HTR-8/SVneo (cell line): ENCODE measurements at places on chromosomes 2 and 18.

GRCh38 chr2:12163866-12164265 lies 417.4 kb downstream of the LPIN1 start:
- no peak for DNase-seq

- DNase-seq: no peak
These were observed 238.6 kb upstream of the SLC8A1 start for GRCh38 chr2:40690525-40690924.

GRCh38 chr2:38390947-38391346 lies 13.9 kb upstream of the ATL2 start:
- DNase-seq: no peak

DNA sequence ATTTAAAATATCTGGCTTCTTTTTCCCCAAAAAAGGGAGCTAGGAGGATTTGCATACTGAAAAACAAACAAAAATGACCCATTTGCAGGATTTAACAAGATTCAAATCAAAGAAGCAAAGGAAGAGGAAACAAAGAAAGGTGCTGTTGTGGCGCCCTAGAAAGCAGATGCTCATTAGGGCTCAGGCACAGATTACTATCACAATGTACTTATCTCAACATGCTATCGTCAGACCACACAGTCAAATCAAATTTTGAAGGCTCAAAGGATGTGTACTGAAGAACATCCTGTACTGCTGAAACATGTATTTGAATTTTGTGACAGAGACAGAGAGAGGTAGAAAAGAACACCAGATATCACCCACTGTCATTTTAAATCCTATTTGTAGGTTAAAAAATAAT lies 10.9 kb downstream of the RBMS1 start:
- no peak for DNase-seq

DNA sequence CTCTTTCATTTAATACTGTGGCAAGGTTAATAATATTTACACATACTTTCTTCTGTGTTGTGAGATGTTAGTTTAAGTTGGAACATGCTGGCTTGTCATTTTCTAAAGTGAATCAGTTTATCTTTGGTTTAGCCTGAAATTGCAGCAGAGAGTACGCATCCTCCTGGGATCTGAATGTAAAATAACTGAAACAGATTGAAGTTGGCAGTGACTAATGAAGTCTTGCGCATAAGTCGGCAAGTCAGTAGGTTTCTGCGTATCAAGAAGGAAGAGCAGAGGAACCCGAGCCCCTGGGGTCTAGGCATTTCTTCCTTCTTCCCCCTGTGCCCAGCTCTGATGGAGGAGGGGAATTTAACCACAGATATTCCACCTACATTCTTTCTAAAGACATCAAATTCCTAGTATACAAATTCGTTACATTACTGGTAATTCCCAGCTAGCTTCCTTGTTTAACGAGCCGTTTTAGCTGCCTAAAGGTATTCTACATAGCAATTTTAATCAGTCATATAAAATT lies 392.1 kb upstream of the RAB12 start:
- DNase-seq: no peak

DNA sequence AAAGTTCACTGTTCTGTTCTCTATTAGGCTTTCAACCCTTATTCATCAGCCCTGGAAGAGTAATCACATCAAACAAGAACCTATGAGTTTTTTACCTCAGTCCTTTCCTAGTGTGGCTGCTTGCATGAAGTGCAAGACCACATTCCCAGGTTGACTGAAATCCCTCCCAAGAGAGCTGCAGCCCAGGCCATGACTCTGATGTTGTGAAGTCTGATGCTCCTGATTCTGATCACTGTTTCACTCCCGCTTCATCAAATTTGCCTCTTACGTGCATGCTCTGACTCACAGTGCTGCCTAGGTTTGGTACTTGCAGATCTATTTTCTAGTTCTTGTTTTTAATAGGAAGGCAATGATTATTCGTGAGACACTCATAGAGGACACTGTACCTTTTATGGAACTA lies 58.2 kb upstream of the DSEL start:
- DNase-seq: no peak

- DNase-seq: no peak
These were observed 137.6 kb downstream of the UPP2 start for GRCh38 chr2:158239271-158239670.

- DNase-seq: no peak
These were observed 3.5 kb upstream of the NAGK start for GRCh38 chr2:71064754-71065621.

DNA sequence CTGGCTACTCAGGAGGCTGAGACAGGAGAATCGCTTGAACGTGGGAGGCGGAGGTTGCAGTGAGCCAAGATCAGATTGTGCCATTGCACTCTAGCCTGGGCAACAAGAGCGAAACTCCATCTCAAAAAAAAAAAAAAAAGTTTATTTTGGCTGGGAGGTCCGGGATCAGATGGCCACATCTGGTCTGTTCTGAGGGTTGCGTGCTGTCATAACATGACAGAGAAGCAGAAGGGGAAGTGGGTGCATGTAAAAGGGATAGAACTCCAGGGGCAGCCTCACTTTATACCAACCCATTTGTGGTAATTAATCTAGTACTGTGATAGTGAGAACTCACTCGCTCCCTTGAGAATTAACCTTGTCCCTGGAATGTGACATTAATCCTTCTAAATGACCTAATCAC lies 101.2 kb downstream of the PTPN4 start:
- DNase-seq: no peak

DNA sequence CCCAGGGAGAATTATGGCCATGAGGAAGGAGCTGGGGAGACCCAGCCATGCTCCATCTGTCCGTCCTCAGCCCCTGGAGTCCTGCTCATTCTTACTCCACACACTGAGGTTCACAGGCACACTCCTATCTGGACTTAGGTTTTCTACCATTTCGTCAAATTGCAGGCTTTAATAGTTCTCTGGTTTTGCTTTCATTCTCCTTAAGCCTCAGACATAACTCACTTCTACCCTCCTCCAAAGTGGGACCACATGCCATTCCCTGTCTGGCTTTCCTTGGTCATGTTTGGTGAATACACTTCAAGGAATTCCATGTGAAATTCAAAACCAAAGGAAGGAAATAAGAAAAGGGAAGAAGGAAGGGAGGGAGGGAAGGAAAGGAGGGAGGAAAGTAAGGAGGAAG lies 115.7 kb downstream of the CMPK2 start:
- DNase-seq: no peak

GRCh38 chr2:84417453-84418145 lies 41.5 kb downstream of the SUCLG1 start:
- no peak for DNase-seq

- DNase-seq: peak; percentile 29
These were observed 807 bp upstream of the CREB1 start for GRCh38 chr2:207528980-207529329.

GRCh38 chr2:64943387-64944150 lies 45.6 kb upstream of the SLC1A4 start:
- DNase-seq: no peak

DNA sequence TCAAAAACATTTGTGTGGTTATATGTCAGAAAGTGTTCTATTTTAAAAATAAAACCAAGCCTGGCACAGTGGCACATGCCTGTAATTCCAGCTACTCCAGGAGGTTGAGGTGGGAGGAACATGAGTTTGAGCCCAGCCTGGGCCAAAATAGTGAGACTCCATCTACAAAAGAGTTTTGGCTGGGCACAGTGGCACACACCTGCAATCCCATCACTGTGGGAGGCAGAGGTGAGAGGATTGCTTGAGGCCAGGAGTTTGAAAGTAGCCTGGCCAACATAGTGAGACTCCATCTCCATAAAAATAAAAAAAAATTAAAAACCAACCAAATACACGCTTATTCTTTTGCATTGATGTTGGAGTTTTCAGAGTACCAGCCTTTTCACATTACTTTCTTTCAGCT lies 9.6 kb downstream of the ANKRD12 start:
- no peak for DNase-seq

DNA sequence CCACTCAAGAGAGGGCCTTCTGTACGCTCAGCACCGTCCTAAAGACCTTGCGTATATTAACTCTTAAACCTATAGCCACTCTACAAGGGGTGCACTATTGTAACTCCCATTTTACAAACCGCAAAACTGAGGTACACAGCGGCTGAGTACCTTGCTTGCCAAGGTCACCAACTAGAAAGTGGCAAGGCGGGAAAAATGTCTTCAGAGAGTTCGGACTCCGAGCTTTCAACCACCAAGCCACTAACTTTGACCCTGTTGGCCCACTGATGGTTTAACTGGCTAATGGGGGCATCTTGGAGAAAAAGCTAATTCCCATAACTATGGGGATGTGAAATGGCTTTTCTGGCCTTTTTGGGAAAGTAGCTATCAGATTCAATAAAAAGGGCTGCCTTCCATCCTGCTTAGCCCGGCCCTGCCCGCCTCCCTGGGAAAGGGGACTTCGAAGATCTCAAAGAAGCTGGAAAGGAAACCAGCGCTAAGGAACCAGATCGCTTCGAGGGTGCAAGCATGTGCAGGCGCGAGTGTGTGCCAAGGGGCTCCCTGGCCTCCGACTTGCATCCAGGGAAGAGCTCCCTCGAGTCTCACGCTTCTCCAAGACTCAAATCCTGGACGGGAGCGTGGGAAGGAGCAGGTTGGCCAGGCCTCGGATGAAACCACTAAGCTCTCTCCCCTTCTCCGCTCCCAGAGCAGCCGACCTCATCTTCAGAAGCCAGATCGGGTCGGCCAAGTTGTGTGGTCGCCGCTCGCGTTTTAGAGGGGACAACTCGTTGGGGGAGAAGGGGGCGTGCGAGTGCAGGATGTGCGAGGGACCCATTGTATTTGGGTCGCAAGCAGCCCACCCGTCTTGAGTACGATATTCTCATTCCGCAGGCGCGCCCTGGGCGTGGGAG lies 2.2 kb upstream of the SP5 start:
- DNase-seq: no peak

DNA sequence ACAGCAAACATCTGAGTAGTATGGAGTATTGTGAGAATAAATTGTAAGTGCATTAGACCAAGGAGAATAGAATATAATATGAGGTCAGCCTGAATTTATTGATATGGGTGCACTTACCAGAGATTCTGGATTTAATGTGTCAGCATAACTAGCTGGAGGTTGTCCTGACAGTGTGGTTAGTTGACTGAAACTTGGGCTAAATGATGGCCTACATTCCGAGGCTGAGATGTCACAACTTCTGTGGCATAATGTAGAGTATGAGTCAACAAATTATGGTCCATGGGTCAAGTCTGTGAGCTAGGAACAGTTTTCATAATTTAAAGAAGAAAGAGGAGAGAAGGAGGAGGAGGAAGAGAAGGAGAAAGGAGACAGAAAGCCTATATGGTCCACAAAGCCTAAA lies 127.6 kb downstream of the QPCT start:
- DNase-seq: no peak

GRCh38 chr18:11955239-11956029 lies 25.9 kb upstream of the IMPA2 start:
- no peak for DNase-seq

- no peak for DNase-seq
These were observed 3.5 kb upstream of the ARHGAP15 start for GRCh38 chr2:143125717-143126116.

DNA sequence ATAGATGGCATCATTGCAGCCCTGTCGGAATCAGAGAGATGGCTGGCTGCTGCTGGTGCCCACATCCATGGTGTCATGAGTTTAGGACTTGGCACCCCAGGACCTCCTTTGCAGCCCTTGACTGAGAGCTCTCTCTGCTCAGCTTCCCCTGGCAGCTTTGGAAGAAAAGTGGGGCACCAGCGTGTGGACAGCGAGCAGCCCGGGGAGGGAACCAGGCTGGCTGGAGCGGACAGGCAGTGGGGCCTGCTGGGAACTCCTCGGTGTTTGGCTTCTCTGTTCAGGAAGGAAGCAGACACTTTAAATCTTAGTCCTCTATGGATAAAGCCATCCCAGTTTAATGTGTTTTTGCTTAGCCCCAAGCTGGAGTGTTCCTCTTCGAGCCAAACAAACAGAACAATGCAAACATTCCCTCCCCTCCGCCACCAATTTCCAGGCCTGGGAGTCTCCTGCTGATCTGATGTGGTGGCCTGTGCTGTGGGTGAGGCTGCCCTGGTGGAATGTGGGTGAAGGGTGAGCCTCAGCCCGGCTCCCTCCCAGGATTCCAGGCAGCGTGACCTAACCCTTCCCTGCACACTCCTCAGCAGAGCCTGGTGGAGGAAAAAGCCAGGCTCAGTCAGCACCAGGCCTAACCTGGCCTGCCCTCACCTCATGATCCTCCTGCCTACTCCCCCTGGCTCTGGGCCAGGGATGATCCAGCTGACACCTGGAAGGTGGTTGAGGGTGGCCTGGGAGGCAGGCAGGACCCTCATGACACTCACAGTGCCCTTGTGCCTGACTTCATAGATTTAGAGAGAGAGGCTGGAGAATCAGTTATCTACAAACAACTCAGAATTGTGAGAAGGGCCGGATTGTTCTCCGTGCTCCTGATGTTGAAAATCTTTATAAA lies 21.6 kb upstream of the ITGB6 start:
- peak; percentile 44 for DNase-seq

DNA sequence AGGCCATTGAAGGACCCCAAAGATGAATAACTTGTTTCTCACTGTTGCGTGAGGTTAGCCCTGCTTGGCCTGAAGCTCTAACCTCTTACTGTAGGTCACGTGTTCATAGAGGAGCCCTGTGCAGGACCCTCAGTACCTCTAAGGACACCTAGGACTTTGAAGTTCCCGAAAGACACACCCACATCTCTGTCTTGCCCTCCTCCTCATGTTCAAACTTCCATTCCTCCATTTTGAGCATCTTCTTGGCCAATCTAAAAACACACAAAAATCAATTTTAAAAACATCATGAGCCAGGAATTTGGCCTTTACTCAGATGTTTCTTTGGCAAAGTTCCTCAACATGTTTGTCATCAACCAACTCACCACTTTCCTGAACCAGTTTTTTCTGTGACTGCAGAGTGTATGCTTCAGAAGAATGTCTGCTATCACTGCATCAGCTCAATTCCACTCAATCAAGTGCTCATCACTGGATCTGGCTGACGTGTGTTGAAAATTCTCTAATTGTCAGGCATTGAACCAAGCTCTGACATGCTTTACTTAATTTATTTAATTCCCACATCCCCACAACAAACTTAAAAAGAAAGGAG lies 101.6 kb downstream of the AP1S3 start:
- peak; percentile 47 for DNase-seq

GRCh38 chr2:137566387-137566786 lies 397.9 kb upstream of the HNMT start:
- DNase-seq: no peak

- DNase-seq: no peak
These were observed 201.4 kb upstream of the DDX18 start for GRCh38 chr2:117613101-117613500.

- no peak for DNase-seq
These were observed 75.6 kb downstream of the TMEM247 start for GRCh38 chr2:46555011-46555410.

DNA sequence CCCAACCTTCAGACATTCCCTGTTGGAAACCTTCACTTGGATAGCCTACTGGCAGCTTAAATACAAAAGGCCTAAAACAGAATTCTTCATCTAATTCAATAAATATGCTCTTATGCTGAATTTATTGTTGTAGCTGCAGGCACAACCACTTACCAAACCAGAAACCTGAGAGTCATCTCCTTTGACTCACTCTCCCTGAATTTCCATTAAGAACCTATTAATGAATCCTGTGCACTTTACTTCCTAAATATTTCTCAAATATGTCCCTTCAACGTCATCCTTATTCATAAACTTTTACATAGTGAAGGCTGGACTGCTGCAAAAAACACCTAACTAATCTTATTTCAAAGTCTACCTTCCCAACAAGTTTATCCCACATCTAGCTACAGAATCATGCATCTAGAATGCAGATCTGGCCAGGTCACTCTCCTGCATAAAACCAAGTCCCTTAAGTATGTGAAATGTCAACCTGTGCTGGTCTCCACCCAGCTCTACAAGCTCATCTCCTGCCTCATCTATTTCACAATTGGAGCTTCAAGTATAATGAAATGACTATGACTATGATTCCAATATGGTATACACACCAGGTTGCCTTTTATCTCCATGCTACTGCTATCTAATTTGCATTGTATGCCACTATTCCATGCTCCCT lies 354.2 kb downstream of the ZEB2 start:
- no peak for DNase-seq

GRCh38 chr2:10814571-10815331 lies 2.2 kb upstream of the PDIA6 start:
- no peak for DNase-seq
